Omental fat pad (tissue), 4 donors: ENCODE measurements at places on chromosomes 11 and 22. TPM values are rescaled to one million over a fixed set of nuclear protein-coding genes. Genes with fewer than 3 reads are reported as not detected.

- DNase-seq: no peak
These were observed 747 bp downstream of the NXF1 start for GRCh38 chr11:62804310-62805075.

DNA sequence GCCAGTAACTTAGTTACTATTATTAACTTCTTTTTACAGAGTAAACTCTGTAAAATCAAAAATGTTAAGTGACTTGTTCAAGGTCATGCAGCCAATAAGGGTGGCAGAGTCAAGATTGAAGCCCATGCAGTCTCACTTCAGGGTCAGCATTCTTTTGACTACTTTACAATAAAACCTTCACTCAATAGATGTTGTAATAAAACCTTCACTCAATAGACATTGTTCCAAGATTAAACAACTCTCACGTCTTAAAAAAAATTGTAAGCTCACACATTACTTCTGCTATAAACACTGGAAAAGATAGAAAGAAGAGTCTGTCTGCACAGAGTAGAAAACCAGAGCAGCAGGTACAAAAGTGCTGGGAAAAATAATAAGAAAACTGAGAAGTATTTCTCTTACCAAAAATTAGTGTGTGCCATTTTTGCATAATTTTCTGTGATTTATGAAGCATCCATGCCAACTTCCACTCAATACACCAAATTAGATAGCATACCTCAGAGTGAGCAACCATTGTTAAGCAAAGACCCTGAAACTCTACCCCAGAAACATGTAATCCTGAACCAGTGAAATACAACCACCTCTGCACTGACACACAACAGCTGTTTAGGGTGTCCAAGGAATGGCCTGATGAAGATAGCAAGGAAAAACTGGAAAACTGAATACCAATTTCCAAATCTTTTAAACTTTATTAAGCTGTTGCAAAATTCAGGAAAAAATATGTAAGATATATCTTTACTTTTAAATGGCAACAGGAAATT is 4.9 kb upstream of the SOX6 start:
- DNase-seq: no peak

The PPP2R1B gene
- 103 TPM for total RNA-seq

DNA sequence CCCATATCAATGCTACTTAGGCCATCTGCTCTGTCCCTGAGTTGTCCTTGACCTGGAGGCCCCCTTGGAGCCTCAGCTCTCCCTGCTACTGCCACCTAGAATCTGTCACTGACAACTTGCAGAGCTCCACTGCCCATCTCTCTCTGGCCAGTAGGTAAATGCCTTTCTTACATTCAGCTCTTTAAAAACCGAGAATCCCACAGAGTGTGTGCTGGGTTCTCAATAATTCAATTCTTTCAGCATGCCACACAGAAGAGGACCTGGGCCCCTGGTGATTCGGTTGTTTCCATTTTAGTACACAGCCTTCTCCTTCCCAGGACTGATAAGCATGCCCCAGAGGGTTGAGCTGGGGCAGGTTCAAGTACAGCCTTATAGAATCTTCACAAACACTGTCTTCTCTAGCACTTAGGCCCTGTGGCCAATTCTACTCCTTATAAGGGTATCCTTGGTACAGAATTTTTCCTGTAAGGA is 22.0 kb upstream of the IPO7 start:
- DNase-seq: no peak

The SLC22A6 gene
- not detected for total RNA-seq

DNA sequence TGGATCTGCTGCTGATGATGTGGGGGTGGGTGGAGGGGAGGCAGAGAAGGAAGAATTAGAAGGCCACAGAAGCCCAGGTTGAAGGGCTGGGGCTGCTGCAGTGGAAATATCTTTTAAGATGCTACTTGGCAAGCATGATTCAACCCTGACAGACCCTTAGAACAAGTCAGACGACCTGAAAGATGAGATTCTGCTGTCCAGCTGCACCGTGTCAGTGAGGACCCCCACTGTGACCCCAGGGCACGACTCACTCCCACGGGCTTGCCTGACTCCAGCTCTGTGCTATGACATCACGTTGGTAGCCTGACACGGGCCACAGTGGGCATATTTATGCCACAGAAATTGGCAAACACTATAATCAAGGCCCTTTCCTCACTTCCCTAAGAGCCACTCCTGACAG is 36.0 kb downstream of the LRFN4 start:
- DNase-seq: no peak

The GPR83 gene
- not detected for total RNA-seq

DNA sequence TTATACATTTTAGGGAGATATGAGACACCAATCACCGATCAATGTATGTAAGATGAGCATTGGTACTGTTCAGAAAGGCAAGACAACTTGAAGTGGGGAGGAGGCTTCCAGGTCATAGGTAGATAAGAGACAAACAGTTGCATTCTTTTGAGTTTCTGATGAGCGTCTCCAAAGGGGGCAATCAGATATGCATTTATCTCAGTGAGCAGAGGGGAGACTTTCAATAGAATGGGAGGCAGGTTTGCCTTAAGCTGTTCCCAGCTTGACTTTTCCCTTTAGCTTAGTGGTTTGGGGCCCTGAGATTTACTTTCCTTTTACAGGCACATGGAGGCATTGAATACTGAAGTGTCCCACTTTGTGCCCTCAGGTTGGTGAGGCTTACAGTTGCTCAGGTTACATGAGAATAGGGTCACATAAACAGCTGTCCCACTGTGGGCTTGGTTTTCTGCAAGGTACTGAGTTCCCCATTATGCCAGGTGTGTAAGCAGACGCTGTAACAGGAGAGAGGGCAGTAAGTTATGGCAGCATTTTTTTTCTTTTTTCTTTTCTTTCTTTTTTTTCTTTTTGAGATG is 129.8 kb upstream of the SERPIND1 start:
- DNase-seq: no peak

- DNase-seq: no peak
These were observed 93.1 kb upstream of the FGF3 start for GRCh38 chr11:69912161-69912910.

The CREB3L1 gene
- total RNA-seq: 3.6 TPM

DNA sequence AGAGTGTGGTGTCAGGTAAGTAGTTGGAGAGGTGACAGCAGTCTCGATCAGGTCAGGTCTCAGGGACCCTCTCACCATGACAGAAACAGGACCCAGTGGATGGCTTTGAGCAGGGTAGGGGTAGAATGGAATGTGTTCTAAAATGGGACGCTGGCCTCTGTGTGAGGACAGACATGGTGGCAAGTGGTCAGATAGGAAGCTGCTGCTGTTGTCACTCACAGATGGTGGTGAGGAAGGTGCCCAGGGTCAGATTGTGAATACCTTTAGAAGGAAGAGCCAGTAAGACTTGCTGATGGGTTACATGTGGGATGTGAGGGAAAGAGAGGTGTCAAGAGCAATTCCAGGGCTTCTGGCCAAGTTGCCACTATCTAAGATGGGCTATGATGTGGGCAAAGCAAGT is 596.3 kb downstream of the NTM start:
- DNase-seq: no peak

DNA sequence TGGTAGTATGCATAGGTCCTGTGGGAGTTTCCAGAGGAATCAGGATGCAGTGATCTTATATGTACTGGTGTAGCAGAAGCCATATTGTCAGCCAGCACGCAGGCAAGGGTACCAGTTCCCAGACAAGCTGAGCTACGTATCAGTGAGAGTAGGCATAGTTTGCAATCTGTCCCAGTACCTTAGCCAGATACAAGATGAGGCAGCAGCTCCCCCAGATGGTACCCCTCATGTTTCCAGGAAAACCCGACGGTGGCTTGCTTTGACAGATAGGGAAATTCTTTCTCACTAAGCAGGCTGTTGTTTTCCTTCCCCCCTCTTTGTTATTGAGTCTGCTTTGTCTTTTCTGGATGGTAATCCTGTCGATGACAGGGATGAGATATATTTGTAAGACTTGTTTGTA is 109.7 kb upstream of the RRM1 start:
- no peak for DNase-seq

- DNase-seq: peak; percentile 100
These were observed 11.2 kb upstream of the MALAT1 start for GRCh38 chr11:65487467-65488272.

The TMA7B gene
- total RNA-seq: not detected

DNA sequence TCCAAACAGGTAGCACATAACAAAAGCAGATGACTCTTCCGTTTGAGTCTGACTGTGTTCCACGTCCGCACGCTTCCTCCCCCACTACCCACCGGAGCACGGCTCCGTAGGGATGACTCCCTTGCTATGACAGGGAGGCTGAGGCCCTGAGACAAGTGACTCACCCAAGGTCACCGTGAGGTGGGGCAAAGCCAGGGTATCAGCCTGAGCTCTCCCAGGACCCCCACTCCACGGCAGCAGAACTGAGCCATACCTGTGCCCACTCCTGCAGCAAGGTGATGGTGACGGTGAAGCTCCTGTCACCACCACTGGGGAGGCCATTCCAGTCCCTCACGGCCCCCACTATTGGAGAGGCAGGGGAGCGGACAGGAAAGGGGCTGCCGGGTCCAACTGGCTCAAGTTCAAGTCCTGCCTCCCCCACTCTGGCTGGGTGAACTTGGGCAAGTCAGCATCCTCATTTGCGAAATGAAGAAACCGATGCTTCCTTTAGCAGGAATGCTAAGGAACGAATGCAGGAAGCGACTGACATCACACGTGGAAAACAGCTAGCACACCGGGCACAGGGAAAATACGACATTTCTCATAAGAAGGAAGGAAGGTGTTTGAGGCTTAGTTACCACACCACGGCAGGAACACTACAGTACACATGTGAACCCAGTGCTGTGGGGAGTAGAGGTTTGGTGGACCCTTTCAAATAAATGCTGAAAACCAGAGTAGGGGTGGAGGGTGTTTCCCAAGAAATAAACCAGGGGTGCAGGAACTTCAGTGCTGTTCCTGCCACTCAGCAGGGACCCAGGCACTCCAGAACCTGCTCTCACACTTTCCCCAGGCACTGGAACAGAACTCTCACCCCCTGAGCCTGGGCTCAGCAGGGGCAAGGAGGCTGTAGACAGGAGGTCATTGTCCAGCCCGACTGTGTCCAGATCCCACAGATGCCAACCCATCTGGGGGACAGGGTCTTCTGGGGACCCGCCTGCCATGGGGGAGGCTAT is 32.4 kb upstream of the CBX7 start:
- DNase-seq: no peak

- no peak for DNase-seq
These were observed 81.6 kb downstream of the PIWIL4 start for GRCh38 chr11:94648789-94649188.

DNA sequence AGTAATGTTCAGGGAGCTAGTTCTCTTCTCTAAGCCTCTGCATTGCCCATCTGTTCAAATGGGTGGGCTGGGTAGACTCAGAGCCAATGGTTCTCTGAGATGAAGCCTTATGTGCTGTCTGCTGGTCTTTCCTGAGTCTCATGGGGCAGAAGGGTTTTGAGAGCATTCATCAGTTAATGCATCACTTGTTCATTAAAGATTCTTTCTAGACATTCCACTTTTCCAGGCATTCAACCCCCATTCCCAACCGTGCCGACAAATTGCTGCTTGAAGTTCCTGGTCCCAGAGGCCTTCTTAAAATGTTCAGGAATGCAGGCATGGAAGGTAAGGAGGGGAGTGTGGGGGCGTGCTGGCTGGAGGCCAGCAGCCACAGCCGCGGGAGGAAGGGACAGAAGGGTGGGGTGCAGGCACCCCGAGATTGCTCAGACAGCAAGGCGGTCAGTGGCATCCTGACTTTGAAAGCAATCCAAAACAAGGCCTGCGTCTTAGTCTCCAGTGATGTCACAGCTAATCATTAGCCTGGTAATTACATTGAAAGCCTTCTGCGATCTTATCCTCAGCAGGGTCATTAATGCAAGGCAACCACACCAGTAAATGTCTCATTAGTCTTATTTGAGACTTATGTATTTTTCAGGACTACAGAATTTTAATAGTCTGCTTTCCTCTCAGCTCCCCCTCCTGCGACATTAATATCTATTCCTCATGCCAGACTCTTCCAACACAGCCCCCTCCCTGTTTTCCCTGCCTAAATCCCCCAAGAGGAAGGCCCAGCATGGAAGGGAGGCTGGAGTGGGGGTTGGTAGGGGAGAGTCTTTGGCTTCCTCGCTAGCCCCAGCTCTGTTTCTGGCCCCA is 328.8 kb downstream of the MIAT start:
- no peak for DNase-seq

DNA sequence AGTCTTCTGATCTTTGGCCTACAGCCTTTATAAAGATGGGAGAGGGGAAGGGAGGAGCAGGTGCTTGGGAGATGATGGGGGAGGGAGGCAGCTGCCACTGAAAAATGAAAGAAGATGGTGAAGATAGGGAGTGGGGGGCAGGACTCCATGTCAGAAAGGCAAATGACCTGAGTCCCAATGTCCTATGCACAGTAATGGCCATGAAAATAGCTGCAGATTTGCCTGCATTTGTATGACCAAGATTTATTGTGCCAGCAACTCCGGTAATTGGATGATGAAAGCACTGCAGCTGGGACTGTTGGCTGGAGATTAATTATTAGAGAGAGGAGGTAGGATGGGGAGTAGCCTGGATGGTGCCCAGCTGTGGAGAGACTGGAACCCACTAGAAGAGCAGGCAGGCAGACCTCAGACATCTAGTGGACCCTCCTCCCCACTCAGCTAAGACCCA is 36.1 kb downstream of the NEU3 start:
- no peak for DNase-seq

DNA sequence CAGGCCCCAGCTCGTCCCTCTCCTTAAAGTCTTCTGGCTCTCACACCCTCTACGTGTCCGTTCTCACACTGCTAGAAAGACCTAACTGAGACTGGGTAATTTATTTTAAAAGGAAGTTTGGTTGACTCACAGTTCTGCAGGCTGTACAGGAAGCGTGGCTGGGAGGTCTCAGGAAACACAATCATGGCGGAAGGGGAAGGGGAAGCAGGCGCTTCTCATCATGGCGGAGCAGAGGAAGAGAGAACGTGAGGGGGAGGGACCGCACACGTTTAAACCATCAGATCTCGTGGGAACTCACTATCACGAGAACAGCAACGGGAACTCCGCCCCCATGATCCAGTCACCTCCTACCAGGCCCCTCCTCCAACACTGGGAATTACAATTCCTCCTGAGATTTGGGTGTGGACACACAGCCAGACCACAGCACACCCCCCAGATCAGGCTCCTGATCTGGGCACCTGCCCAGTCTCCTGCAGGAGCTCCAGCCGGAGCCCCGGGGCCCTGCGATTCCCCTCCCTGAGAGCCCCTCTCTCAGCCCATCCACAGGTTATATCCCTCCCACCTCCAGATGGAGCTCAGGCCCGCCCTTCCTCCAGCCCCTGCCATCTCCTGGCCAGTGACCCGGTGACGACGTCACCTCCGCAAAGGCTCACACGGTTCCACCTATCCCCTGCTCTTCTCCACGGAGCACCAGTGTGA is 170.2 kb downstream of the BRD1 start:
- peak; percentile 33 for DNase-seq

The DBX1 gene
- not detected for total RNA-seq

The POTEH gene
- total RNA-seq: not detected

The FAT3 gene
- 1.1 TPM for total RNA-seq
